ENCODE measurements at places on chromosomes 1 and 21. TPM values are rescaled to one million over a fixed set of nuclear protein-coding genes. Genes with fewer than 3 reads are reported as not detected.

GJA4 gene
- total RNA-seq, result not detected

ASAP3 gene
- 41.3 TPM for total RNA-seq

NES gene
- total RNA-seq, result 1.0 TPM

WNT2B gene
- 33.5 TPM for total RNA-seq

LUZP1 gene
- 65.1 TPM for total RNA-seq

ANGPTL3 gene
- not detected for total RNA-seq

OR10Z1 gene
- total RNA-seq, result not detected

TEX38 gene
- total RNA-seq, result not detected

CFHR1 gene
- total RNA-seq, result not detected

OR10R2 gene
- total RNA-seq, result not detected

GREM2 gene
- not detected for total RNA-seq

MNDA gene
- not detected for total RNA-seq

YBEY gene
- 3.1 TPM for total RNA-seq

CNKSR1 gene
- total RNA-seq, result 6.4 TPM

MFN2 gene
- total RNA-seq, result 80.5 TPM

TLCD4 gene
- total RNA-seq, result 9.5 TPM

MX2 gene
- total RNA-seq, result 0.17 TPM

LCE3D gene
- total RNA-seq, result not detected

TAL1 gene
- total RNA-seq, result 0.35 TPM

LYPLAL1 gene
- total RNA-seq, result 27.5 TPM

FCGR1A gene
- not detected for total RNA-seq

RAVER2 gene
- 4.5 TPM for total RNA-seq

OR2T33 gene
- not detected for total RNA-seq

COQ8A gene
- 4.7 TPM for total RNA-seq

RPTN gene
- total RNA-seq, result not detected

C1orf87 gene
- total RNA-seq, result 0.17 TPM

ERICH3 gene
- 0.17 TPM for total RNA-seq

CAMSAP2 gene
- 18.9 TPM for total RNA-seq

FCRL6 gene
- not detected for total RNA-seq

FAM163A gene
- total RNA-seq, result not detected

HCRTR1 gene
- not detected for total RNA-seq
